ENCODE measurements at places on chromosomes 3 and 15.

DNA sequence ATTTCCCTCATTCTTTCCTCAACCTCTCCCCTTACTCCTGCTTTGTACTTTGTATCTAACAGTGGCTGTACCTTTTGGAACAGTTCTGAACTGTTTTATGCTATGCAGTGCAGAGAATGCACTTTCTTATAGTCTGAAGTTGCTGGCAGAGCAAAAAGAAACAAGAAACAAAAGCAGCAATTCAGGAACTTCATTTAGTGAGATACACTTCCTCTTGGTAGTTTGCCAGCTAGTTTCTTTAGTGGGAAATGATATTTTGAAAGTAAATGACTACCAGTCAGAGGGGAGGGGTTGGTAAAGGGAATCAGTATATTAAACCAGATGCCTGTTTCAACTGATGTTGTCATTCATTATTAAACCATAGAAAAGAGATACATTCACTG is 55.0 kb upstream of the CHD2 start:
- DNase-seq: peak; percentile 89

GRCh38 chr3:125437631-125438435 is 62.7 kb upstream of the ZNF148 start:
- DNase-seq: peak; percentile 42

GRCh38 chr15:38186507-38186906 is 66.1 kb upstream of the SPRED1 start:
- no peak for DNase-seq

DNA sequence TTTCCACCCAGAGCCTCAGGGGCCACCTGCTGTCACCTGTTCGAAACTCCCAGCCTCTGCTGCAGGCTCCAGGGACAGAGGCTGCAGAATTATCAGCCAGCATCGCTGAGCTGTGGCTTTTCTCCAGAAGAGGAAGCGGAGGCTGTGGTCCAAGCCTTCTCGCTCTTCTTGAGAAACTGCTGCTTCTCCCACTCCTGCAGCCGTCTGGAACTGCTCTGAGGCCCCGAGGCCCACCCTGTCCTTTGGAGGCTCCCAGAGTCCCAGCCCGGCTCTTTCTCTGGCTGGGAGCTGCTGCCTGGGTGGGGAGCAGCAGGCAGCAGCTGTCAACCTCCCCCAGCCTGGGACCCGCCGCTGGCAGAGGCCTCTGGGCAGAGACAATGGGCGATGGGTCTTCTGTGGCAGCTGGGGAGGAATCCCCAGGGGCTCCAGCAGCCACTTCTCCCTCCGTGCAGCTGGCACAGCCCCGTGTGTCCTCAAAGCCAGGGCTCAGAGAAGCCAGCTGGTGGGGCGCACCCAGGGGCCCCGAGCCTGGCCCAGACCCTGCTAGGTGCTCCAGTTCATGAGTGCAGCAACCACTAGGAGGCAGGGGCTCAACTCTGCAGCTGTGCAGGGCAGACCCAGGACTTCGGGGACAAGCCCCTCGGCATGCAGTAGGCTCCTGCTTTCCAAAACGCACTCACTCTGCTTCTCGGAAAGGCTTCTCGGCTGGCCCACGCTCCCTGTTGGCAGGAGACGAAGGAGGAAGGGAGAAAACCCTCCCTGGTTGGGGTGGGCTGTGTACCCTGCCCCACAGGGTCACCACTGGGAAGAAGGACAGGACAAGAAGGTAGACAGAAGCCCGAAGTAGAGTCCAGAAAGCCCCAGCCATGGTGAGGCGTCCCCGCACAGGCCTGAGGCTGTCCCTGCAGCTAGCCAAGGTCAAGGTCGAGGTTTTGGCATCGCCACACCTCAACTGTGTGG is 49.9 kb upstream of the FURIN start:
- DNase-seq: peak; percentile 89

DNA sequence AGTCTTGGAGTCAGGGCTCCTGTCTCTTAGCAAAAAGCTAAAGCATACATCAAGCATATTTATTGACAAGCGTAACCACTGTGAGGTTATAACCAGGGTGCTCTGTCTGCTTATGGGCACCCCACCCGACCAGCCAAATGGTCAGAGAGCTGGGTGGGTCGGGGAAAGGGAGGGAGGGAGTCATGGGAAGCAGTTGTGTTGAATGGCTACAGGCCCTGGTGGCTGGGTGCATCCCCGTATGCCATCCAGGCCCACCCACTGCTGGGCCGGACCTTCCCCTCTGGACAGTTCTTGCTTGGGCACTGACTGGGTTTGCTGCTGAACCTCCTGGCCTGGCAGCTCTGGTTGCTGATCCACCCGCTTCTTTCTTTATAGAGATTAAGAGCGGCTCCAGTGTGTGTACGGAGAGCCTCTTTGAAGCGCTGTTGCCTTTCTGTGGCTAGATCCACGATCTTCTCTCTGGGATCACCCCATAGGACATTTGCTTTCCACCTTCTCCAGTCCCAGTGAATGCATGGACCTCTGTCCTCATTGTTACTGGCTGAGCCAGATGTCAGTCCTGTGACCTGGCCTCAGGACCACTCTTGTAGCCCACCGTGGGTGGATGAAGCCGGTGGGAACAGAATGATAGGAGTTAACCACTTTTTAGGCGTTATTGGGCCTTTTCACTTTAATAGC is 59.6 kb downstream of the SMAD3 start:
- no peak for DNase-seq

DNA sequence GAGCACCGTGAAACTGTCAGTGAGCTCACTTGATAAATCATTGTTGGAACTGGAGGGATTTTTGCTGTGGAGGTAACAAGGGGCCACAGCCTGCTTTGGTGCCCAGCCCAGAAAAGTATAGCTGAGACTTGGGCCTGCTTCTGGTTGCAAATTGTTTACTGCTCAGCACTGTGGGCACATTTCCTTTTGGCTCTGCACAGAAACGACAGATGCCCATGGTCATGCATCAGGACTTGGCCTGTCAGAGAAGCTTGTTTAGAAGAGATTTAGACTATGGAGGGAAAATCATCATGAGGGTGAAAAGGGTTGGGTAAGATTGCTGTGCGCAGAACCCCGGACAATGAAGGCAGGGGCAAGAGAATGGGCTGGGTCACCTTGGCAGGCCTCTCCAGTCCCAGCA is 286.1 kb upstream of the CTNNB1 start:
- DNase-seq: no peak

GRCh38 chr3:182239316-182239715 is 527.6 kb downstream of the SOX2 start:
- DNase-seq: no peak

GRCh38 chr3:159950156-159950898 is 38.3 kb upstream of the IL12A start:
- DNase-seq: no peak

DNA sequence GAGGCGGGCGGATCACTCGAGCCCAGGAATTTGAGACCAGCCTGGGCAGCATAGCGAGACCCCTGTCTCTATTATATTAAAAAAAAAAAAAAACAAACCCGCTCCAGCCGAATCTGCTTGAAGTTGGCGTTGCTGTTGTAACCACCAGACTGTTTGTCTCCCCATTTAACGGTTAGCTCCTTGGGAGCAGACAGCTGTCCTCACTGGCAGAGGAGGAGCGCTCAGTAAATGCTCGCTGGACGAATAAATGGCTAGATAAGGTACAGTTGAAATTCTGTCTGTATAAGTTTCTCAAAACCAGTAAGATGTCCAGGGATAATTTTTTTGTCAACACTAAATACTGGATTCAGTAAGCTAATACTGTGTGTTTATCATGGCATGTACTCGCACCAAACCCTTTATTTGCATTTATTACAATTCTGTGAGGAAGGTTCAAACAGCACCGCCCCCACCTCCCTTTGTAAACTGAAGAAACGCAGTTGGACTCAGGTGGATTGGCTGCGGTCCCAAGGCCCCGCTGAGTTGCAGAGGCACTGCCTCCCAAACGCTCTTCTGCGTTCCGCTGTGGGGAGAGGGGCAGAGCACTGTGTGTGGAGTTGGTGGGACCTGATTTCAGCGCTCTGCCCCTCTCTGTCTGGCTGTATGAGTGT is 1.1 kb downstream of the RCCD1 start:
- DNase-seq: no peak

DNA sequence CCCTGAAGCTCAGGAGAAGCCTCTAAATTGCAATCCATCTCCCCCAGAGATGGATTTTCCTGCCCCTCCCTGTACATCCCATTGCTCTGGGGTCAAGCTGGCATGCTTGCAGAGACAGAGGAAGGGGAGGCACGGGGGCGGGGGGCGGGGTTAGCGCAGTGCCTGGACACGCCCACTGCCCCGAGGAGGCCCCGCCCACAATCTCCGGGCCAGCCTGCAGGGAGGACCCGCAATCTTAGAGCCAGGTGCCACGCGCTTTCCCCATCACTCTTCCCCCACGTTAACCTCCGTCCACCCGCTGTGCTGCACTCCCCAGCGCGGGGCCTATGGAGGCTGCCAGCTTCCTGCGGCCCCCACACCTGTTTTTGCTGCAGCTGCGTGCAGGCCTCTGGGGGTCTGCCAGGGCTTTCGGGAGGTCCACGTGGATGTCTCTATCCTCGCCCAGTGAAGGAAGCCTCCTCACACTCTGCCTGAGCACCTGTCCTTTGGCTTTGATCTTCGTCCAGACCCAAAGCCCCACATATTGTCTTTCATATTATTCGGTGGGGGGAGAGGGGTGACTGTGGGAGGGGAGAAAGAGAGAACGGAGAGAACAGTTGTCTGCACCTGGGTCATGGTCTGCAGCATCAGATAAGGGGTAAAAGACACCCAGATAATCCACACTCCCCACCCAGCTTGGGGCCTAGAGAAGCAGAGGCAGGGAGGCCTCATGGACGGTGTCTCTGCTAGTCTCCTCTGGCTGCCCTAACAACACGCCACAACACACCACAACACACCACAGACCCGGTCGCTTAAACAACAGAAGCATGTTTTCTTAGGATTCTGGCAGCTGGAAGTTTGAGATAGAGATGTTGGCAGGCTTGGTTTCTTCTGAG is 118.0 kb upstream of the MEF2A start:
- DNase-seq: peak; percentile 66

- DNase-seq: no peak
These were observed 105.7 kb downstream of the XXYLT1 start for GRCh38 chr3:195165265-195165609.

- no peak for DNase-seq
These were observed 421.7 kb upstream of the GOLIM4 start for GRCh38 chr3:168517249-168518071.

- no peak for DNase-seq
These were observed 5.8 kb downstream of the CPOX start for GRCh38 chr3:98587654-98588053.

DNA sequence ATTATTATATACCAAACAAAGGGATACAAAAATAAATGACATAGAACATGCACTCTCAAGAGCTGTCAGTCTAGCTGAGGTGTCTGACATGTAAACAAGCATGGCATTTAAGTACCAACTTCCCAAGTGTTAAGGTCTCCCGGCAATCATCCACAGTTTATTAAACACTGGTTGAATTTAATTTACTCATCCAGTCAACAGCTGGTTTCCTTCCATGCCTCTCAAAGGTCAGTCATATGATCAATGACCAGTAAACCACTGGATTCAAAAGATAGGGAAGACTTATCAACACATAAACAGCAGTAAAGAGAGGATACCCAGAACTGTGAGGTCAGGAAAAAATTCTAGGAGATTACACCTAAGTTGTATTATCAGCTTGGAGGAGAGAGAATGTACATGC is 80.4 kb downstream of the ADAM10 start:
- DNase-seq: no peak

GRCh38 chr3:109927726-109928125 is 590.4 kb upstream of the DPPA4 start:
- no peak for DNase-seq

- peak; percentile 89 for DNase-seq
These were observed 93.5 kb downstream of the SERPINI1 start for GRCh38 chr3:167829071-167829470.

- DNase-seq: no peak
These were observed 16.0 kb upstream of the CCNL1 start for GRCh38 chr3:157175691-157176507.

DNA sequence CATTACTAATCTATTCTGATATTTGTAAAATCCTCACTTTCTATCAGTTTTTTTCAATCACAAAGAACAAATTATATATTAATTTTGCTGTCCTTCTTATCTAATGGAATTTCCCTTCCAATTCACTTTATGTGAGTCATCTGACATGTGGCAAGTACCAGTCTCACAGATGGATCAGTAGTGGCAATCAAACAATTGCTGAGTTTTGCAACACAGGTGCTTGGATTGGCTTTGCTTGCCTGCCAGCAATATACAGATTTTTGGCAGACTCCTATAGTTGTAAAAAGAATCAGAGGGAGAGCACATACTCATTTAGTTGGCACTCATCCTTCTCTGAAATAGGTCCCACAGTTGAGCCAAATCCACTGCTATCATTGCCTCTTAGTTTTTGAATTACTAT is 83.7 kb downstream of the BCHE start:
- no peak for DNase-seq

DNA sequence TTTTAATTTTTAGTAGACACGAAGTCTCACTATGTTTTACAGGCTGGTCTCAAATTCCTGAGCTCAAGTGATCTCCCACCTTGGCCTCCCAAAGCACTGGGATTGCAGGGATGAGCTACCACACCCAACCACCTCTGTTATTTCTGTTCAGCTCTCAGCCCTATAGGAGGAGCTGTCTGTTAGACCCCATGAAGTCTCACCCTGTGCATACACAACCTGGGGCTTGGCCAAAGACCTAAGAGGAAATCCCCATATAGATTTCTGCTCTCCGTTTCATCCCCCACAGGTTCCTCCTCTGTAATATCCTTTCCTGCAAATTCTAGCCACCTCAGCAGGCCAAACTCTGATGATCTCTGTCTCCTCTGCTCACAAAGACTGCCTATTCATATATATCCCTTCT is 56.6 kb upstream of the CTDSPL2 start:
- DNase-seq: no peak

- peak; percentile 67 for DNase-seq
These were observed 680 bp downstream of the GOLIM4 start for GRCh38 chr3:168094877-168095610.

GRCh38 chr3:50503504-50504342 is at the start of gene CACNA2D2:
Gene CACNA2D2, minus strand, starts transcription at chr3:50503634. Its CDS starts 211 bp downstream, at chr3:50503423.
- DNase-seq: peak; percentile 68

DNA sequence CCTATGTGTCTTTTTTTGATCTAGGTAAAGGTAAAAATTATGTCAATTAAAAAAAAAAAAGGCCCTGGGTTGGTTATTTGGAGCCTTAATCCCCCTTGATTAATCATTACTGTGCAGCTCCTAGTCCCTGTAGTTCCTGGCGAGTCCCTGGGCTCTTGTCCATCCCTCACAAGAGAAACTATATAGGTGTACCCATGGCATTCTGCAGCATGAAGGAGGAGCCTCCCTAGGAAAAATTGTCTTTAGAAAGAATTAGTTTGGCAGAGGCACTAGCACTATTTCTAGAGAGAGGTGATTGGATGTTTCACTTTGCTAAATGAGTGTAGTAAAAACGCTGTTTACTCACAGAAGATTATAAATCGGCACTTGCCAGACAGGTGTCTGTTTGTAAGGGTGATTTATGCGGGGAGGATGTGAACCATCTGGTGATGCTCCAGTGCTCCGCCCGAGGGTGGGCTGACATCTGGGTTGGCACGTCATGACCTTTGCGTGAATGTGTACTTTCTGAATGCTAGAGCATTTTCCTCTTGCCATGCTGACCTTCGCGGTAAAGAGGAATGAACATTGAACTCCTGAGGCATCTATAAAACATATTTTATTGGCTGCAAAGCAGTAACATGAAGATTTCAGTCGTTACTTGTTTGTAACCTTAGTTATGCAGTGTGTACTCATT is 12.6 kb downstream of the PLCL2 start:
- DNase-seq: no peak

GRCh38 chr3:149920119-149920518 is 50.6 kb downstream of the PFN2 start:
- DNase-seq: no peak
